ENCODE measurements at places on chromosomes 6 and 20. TPM values are rescaled to one million over a fixed set of nuclear protein-coding genes. Genes with fewer than 3 reads are reported as not detected.

GRCh38 chr20:15895560-15896084 lies 677.6 kb downstream of the KIF16B start:
- H3K4me3 ChIP-seq = no peak overlapping the region
- H3K27ac ChIP-seq = no peak overlapping the region
- DNase-seq = no peak
- H3K27me3 ChIP-seq = no peaks in the 10 kb centered on the region
- H3K4me1 ChIP-seq = peaks cover 3% of the 10 kb centered on the region

DNA sequence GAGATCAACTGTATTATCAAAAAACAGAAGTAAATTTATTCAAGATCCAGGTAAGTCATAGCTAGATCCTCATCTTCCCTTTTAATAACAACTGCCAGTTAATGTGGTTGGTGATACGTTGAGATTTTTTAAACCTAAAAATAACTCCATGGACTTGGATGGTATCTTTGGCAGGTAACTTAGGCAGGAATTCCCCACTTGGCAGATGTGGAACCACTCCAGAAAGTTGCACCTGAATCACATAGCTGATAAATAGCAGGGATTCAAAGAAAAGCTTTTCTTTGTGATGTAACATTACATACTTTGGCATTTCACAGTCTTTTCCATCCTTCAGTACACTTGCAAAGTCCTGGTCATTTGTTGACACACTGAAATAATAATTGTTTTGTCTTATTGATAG lies 62.6 kb downstream of the PRPH2 start:
- no peak overlapping the region for H3K27ac ChIP-seq
- no peaks in the 10 kb centered on the region for H3K4me1 ChIP-seq
- H3K4me3 ChIP-seq = no peak overlapping the region
- no peak for DNase-seq
- peaks cover 73% of the 10 kb centered on the region for H3K36me3 ChIP-seq
- no peaks in the 10 kb centered on the region for H3K27me3 ChIP-seq

DNA sequence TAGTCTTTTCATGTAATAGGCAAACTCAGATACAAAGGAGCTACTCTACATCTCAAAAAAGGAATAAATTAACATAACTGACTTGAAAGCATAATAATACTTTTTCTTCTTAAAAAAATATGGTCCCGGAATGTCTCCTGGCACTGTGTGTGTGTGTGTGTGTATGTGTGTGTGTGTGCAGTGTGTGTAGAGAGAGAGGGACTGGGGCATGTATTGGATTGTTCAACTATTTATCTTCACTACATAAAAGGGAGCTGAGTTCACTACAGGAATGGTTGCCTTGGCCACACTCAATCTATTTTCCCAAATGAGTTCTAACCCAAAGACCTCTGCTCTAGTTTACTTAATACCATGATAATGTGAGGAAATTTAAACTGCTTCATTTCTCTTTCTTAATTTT lies 51.1 kb downstream of the B3GAT2 start:
- no peaks in the 10 kb centered on the region for H3K4me1 ChIP-seq
- H3K27me3 ChIP-seq = no peaks in the 10 kb centered on the region
- H3K4me3 ChIP-seq = no peak overlapping the region
- no peaks in the 10 kb centered on the region for H3K36me3 ChIP-seq

DNA sequence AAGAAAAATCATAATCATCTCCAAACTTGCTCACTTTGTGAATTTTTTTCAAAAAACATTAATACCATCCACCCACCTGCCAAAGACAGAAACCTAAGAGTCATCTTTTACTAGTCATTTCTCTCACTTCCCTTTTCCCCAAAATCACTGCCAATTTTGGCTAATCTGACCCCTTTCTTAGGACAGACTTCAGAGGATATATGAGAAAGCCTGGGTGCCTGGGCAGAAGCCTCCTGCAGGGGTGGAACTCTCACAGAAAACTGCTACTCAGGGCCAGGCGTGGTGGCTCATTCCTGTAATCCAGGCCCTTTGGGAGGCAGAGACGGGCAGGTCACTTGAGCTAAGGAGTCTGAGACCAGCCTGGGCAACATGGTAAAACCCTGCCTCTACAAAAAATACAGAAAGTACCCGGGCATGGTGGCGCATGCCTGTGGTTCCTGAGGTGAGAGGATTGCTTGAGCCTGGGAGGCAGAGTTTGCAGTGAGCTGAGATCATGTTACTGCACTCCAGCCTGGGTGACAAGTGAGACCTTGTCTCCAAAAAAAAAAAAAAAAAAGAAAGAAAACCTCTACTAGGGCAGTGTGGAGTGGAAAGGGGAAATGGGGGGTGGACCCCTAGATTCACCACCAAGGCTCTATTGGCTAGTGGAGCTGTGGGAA lies 3.8 kb downstream of the DEK start:
- no peak for DNase-seq
- peaks cover 33% of the 10 kb centered on the region for H3K4me1 ChIP-seq
- H3K27me3 ChIP-seq = no peaks in the 10 kb centered on the region
- no peak overlapping the region for H3K27ac ChIP-seq

DNA sequence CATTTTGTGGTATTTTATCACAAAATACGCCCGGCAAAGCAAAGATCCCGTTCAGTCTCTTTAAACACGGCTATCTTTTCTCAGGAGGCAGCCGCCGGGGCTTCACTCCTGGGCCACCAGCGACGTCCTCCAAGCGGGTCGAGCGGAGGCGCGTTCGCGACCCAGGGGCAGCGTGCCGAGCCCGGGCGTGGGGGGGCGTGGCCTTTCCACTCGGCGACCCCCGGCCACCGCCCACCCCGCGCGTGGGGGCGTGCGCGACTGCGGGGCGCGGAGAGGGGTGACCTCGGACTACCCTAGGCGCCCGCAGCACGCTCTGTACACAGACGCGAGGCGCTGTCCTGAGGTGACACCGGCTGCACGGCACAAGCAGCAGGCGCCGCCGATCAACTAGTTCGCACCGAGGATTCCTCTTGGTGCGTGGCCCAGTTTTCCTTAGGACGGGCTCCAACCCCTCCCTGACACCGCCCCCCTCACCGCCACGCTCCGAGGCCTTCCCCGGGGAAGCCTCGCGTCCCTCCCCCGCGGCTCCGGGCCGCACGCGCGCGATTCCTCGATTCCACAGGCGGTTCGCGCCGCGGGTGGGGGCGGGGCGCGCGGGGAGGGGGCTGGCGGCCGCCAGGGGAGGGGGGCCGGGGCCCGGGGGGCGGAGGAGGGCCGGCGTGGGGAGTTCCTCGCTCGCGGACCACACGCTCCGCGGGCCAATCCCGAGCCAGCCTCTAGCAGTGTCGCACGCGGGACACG lies 1.1 kb upstream of the JARID2 start:
- peak; percentile 93 for DNase-seq
- H3K27ac ChIP-seq = peak overlapping the region; percentile 97
- no peaks in the 10 kb centered on the region for H3K27me3 ChIP-seq

DNA sequence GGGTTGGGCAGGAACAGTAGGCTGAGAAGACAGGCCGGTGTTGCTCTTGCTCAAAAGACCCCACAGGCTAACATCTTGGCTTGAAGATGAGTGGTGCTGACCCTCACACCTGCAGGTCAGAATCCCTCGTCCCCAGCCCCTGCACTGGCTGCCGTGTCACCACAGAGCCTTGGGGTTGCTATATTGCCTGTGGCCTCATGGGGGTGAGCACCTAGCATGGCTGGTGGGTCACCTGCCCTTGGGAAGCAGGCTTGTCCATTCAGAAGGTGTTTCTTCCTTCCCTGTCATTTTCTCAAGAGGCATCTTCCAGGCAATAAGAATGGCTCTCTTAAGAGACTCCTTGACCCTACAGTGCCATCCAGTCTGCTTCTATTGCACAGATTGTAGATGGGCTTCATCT lies 7.7 kb downstream of the SLC22A16 start:
- H3K4me1 ChIP-seq = no peaks in the 10 kb centered on the region
- peak; percentile 79 for DNase-seq
- no peak overlapping the region for H3K4me3 ChIP-seq
- no peak overlapping the region for H3K27ac ChIP-seq
- no peaks in the 10 kb centered on the region for H3K36me3 ChIP-seq

- no peaks in the 10 kb centered on the region for H3K36me3 ChIP-seq
- H3K4me3 ChIP-seq = no peak overlapping the region
- no peaks in the 10 kb centered on the region for H3K4me1 ChIP-seq
- no peak for DNase-seq
- no peak overlapping the region for H3K27ac ChIP-seq
Observed at GRCh38 chr6:170269846-170270541, 20.9 kb downstream of the DLL1 start.

GRCh38 chr6:148750838-148751792 lies 4.3 kb downstream of the UST start:
- no peak for DNase-seq
- H3K27me3 ChIP-seq = no peaks in the 10 kb centered on the region
- H3K27ac ChIP-seq = no peak overlapping the region
- no peaks in the 10 kb centered on the region for H3K36me3 ChIP-seq

The LPIN3 gene
- 19.8 TPM for total RNA-seq

DNA sequence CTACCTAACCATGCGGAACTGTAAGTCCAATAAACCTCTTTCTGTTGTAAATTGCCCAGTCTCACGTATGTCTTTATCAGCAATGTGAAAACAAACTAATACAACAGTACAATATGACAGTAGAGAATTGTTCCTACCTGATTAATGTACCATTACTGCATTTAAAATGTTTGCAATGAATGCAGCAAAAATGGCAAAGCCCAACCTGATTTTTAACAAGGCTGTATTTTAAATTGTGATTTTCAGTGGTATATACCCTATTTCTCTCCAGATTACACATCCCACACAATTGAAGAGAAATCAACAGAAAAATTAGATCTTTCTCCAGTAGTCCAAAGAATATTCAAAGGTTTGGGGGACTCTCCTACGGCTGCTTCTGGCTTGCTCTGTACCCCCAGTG lies 3.3 kb upstream of the PCSK2 start:
- no peak for DNase-seq
- no peak overlapping the region for H3K27ac ChIP-seq
- H3K27me3 ChIP-seq = no peaks in the 10 kb centered on the region
- H3K36me3 ChIP-seq = no peaks in the 10 kb centered on the region
- H3K4me1 ChIP-seq = peaks cover 16% of the 10 kb centered on the region

DNA sequence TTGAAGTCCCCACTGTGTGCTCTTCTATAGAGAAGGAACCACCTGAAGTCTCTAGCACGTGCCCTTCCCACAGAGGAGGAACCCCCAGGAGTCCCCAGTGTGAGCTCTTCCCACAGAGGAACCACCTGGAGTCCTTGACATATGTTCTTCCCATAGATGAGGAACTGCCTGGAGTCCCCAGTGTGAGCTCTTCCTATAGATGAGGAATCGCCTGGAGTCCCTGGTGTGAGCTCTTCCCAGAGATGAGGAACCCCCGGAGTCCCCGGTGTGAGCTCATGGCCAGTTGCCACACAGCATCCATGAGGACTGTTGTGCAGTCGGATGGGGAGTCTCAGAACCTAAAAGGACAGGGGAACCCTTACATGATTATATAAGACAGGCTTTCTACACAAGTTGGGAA lies 158.1 kb upstream of the THBS2 start:
- DNase-seq = peak; percentile 66
- H3K27ac ChIP-seq = no peak overlapping the region
- H3K4me3 ChIP-seq = no peak overlapping the region
- H3K4me1 ChIP-seq = no peaks in the 10 kb centered on the region
- H3K27me3 ChIP-seq = no peaks in the 10 kb centered on the region

GRCh38 chr6:100833972-100834574 lies 47.1 kb downstream of the ASCC3 start:
- H3K4me1 ChIP-seq = no peaks in the 10 kb centered on the region
- no peak overlapping the region for H3K4me3 ChIP-seq
- no peaks in the 10 kb centered on the region for H3K27me3 ChIP-seq
- no peak for DNase-seq
- H3K36me3 ChIP-seq = peaks cover 4% of the 10 kb centered on the region
- no peak overlapping the region for H3K27ac ChIP-seq

DNA sequence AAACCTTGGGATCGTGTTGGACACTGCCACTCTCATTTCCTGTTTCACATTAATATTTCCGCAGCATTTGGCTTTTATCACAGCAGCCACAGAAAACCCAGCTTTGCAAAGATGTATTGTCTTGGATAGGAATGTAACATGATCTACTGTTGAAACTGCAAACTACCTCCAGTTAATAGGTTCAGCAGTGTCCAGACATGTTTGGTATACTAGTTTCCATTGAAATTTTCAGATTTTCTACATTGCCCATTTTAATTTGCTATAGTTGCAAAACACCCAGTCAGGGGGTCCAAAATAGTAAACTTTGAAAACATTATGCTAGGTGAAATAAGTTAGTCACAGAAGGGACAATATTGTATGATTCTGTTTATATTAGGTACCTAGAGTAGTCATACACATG lies 3.3 kb downstream of the ANKRD6 start:
- no peak overlapping the region for H3K27ac ChIP-seq
- peaks cover 24% of the 10 kb centered on the region for H3K4me1 ChIP-seq
- H3K27me3 ChIP-seq = no peaks in the 10 kb centered on the region
- H3K36me3 ChIP-seq = no peaks in the 10 kb centered on the region

The PTP4A1 gene
- total RNA-seq = 28.7 TPM

The IPCEF1 gene
- 1.6 TPM for total RNA-seq

Data from esophagus muscularis mucosa (tissue), 4 donors.